Esophagus squamous epithelium (tissue), 5 donors: ENCODE measurements at places on chromosomes 2 and 18.

- DNase-seq: no peak
These were observed 15.2 kb downstream of the NABP1 start for GRCh38 chr2:191693166-191693565.

GRCh38 chr2:144383571-144384100 is 136.3 kb downstream of the ZEB2 start:
- no peak for DNase-seq

DNA sequence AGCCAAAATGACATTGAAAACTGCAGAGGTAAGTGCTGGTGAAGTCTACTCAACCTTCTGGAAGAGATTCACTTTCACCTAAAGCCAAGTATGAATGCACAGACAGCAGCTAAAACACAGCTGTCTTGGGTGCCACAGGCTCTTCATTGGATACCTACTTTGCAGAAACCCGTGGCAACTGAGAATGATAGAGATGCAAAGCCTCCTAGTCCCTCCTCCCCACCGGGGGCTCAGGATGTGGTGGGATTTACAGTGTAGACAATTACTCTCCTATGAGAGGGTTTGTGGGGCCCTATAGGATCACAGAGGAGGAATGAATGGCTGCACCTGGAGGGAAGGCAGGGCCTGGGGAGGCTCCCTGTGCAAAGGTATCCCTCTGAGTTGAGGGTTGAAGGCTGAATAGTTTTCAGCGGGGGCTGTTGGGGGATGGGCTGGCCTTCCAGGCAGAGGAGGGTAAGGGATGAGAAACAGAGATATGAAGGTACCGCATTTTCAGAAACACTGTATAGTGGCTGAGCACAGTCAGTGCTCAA is 131.6 kb downstream of the RNF144A start:
- DNase-seq: no peak

- no peak for DNase-seq
These were observed 19.6 kb upstream of the IL1A start for GRCh38 chr2:112803691-112804521.

DNA sequence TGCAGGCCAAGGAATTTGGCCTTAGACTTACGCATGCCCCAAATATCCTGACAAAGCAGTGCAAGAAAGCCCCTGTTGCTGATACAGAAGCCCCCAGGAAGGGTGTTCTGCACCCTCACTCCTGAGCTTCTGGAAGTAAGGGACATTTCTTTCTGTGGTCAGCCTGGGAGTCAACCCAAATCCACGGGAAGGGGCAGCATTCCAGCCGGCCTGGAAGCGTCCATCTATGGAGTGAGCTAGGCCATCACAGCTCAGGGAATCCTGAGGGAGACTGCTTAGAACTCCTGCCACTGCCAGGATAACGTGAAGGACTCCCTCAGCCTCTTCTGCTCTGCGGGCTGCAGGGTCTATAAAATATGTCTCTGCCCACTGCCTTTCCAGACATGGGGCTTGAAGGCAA is 173.9 kb downstream of the ANAPC1 start:
- no peak for DNase-seq

DNA sequence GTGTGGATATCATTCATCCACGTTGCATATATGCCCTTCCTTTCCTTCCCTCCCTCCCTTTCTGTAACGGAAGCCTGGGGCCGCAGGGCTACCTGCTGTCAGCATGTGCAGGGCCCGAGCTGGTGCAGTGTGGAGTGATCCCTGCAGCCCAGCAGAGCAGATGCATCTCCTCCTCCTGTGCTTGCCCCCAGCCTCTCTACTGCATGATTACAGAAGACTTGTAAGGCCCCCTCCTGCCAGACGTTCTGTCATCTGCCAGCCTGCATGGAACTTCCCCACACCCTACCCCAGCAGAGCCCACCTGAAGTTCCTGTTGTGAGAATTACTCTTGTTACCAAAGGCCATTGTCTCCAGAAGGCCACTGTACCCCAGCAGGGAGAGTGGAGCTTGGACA is 67.5 kb upstream of the FOSL2 start:
- DNase-seq: no peak

DNA sequence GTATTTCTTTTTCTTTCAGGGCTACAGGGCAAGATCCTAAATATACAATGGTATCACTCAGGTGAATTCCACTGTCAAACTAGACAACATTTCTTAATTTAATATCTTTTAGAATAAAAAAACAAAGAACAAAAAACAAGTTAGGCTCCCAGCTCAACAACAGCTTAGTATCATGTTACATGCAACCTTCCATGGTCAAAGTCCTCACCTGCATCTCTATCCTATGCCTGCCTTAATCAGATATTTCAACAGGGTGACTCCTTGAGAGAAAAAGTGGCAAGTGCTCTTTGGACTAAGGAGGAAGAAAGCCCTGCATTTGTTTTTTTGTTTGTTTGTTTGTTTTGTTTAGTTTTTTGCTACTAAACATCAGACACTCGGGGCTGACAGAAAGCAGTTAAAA is 50.2 kb downstream of the WDFY1 start:
- DNase-seq: no peak

DNA sequence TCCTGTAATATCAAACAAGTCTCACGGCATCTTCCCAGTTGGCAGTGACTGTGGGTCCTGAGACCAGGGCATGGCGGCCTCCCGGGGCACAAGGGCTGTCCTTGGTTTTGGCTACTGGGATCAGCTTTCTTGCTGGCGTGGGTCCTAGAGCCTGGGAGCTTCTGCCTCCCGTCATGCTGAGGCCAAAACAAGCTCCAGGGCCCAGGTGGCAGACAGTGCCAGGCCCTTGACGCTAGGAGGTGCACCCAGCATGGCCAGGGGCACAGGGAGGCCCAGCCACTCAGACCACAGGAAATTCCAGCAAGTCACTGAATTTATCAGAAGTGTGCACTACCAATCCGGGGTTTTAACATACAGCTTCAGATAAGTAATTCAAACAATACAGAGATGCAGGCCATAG is 184.7 kb downstream of the EIPR1 start:
- DNase-seq: no peak

- no peak for DNase-seq
These were observed 11.6 kb upstream of the OLA1 start for GRCh38 chr2:174259981-174260380.

DNA sequence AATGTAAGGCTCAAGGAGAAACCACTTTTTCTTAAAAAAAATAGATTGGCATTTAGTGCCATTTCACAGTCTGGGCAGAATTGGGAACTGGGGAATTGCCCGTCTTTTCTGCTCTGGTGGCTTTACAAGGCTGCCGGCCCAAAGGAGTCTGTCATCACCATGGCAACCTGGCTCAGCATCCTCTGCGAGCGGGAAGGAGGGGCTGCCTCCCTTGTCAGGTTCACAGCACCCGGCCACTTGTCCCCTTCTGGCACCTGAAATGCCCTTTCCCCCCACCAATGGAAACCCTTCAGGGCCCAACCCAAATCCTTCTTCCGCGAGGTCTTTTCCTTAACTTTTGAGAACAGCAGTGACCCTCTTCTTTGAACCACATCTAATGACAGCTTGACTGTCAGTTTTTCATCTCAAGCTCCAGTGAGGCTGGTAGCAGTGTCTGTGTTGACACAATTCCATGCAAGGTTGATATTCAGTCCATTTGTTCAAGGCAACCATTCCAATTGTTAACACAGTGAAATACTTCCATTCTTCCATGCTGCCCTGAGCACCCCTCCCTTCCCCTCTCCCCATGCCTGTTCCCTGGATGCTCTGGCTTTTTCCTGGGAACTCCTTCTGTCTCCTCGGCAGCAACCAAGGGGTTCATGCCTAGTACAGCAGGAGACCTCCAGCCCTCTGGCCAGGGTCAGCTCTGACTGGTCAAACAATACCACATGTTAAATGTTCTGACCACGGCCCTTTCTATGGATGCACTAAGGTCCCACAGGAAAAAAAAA is 79.6 kb downstream of the DNER start:
- no peak for DNase-seq

GRCh38 chr18:5464251-5464650 is 79.5 kb downstream of the EPB41L3 start:
- no peak for DNase-seq

DNA sequence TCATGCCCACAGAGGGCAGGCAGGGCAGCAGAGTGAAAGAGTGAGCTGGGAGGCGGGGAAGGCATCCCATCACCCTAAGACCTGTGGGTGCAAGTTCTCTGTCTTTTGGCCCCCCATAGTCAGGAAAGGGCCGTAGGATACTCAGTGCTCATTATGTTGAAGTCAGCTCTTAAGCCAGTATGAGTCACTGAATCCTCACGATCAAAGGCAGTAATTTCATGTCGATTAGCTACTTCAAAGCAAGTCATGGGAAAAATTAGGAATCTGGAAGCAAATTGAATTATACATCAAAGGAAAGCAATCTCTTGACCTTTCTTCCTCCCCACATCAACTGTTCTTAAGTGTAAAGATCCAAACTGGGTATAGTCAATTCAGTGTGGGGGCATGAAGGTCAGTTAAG is 178.9 kb downstream of the FHOD3 start:
- no peak for DNase-seq

GRCh38 chr2:239667431-239667985 is 266.7 kb upstream of the HDAC4 start:
- DNase-seq: no peak

DNA sequence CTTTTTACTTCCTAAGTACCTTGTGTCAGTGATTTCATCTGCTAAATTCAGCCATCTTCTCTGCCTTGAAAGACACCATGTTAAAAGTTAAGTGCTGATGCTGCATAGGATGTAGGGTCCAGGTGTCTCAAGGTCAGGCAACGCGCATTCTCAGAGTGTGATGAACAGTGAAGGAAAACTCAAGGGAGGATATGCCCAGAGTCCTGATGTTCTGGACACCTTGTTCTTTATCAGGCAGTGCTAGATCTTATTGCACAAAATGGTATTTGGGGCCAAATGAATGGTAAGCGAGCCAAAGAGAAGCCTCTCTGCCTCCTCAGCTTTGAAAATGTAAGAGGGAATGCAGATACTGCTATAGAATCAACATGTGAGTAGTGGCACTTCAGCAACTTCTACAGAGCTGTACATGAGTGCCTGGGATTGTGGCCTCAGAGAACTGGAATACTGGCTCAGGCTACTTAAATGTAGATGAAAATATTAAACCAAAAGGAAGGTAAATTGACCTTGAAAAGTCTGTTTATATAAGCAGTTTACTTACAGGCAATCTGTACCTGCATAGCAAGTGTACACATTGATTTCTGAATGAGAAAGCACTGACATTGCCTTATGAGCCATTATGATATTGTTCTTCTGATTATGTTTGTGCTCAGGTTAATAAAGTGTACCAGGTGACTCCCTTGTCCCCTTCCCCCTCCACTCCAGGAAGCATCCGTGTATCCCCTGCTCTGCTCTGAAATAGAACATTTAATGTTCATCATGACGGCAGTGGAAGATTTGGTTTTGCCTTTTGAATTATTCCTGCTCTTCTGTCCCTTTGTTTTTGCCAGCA is 86.7 kb upstream of the RANBP2 start:
- DNase-seq: no peak
